Body of pancreas (tissue), 4 donors: ENCODE measurements at places on chromosomes 11 and 22. TPM values are rescaled to one million over a fixed set of nuclear protein-coding genes. Genes with fewer than 3 reads are reported as not detected.

Gene HARBI1
- 2.6 TPM for total RNA-seq

Gene HTR3B
- total RNA-seq = not detected

Gene XNDC1N
- total RNA-seq = 7.3 TPM

DNA sequence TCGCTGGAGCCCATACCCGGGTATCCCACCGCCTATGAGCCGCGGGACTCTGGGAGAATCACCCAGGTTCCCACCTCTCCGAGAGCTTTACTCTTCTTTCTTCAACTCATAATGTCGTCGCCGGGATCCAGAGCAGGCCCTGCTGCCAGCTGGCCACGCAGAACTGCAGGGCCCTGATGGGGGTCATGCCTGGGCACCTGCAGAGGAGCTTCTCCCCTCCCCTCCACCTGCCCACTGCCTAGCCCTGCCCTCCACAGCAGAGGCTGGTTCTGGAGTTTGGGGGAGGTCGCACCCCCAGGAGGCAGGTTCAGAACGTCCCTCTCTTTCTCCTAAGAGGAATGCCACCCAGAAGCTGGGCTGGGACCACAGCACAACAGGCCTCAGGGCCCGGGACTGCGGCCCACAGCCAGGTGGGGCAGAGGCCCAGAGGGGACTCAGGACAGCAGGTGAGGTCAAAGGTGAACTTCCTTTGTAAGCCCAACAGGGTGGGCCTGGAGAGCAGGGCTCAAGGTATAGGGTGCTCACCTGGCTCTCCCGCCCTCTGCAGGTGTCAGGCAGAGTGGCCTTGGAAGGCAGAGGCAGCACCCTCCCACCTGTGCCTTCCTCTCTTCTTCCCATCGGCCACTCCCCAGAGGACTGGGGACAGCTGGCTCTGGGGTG lies 1.9 kb downstream of the SLC25A45 start:
- peak; percentile 86 for DNase-seq

DNA sequence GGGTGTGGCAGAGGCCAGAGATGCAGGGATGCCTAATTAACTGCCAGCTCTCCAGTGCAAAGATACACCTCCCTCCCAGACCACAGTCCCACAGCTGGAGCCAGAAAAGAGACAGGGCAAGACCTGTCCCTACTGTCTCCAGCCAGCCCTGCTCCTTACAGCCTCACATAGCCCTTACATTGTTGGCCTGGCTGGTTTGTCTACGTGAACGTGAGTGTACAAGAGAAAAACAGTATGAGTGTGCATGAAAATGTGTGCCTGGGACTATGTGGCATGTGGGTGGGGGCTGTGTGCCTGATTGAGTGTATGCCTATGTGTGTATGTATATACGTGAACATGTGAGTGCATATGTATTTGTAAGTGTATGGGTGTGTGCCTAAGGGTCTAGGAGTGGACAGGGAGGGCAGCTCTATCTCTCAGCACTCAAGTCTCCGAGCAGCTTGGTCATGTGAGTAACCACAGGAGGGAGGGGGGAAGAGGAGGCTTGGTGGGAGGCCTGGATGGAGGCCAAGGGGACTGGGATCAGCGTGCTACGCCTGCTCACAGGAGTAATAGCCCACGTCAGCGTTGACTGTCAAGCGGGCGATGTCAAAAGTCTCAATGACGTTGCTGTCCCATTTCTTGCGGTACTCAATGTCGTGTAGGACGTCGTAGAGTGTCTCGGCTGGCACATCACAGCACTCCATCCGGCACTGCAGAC lies 6.6 kb upstream of the ARAP1 start:
- DNase-seq = peak; percentile 76

- no peak for DNase-seq
These were observed 336 bp upstream of the LIF start for GRCh38 chr22:30246814-30247376.

GRCh38 chr11:6992457-6993417 lies 27.4 kb downstream of the ZNF214 start:
- DNase-seq = no peak
